Smooth muscle cell of the pulmonary artery (primary cell): ENCODE measurements at places on chromosomes 6 and 20. TPM values are rescaled to one million over a fixed set of nuclear protein-coding genes. Genes with fewer than 3 reads are reported as not detected.

Gene SIRPB1
- total RNA-seq, result 1.3 TPM in 1 of 2 replicates, not detected in the other

Gene BMP6
- 38.6 and 57.1 TPM in 2 replicates for total RNA-seq

Gene ZC3H12D
- 0.17 and 0.33 TPM in 2 replicates for total RNA-seq

Gene OR11A1
- not detected in 2 replicates for total RNA-seq

Gene MCHR2
- not detected in 2 replicates for total RNA-seq

Gene SIRPG
- not detected in 2 replicates for total RNA-seq

Gene CENPQ
- 1.8 and 5.5 TPM in 2 replicates for total RNA-seq

Gene TAGAP
- total RNA-seq, result not detected in 2 replicates

Gene HDGFL1
- not detected in 2 replicates for total RNA-seq

Gene MUCL3
- total RNA-seq, result not detected in 2 replicates

Gene ADTRP
- 2.0 and 9.0 TPM in 2 replicates for total RNA-seq

Gene ADGRB3
- 0.83 and 1.4 TPM in 2 replicates for total RNA-seq

Gene SMOC2
- total RNA-seq, result 0.13 TPM in 1 of 2 replicates, not detected in the other

Gene PTPRT
- total RNA-seq, result under 0.01 and 0.07 TPM in 2 replicates

Gene QRSL1
- 8.6 and 8.9 TPM in 2 replicates for total RNA-seq

Gene SEL1L2
- total RNA-seq, result not detected in 2 replicates

Gene MRPL18
- 61.0 and 65.5 TPM in 2 replicates for total RNA-seq

Gene COL11A2
- 0.13 and 0.83 TPM in 2 replicates for total RNA-seq

Gene BCAS4
- total RNA-seq, result 13.5 and 19.5 TPM in 2 replicates

Gene CDS2
- total RNA-seq, result 28.0 and 29.6 TPM in 2 replicates

Gene GSTA2
- not detected in 2 replicates for total RNA-seq

Gene CTCFL
- total RNA-seq, result not detected in 2 replicates

Gene FAM83C
- total RNA-seq, result not detected in 2 replicates

Gene MAN1A1
- 63.3 and 112 TPM in 2 replicates for total RNA-seq

Gene C6orf163
- total RNA-seq, result 1.2 and 1.7 TPM in 2 replicates

Gene CAGE1
- 0.07 TPM in 2 replicates for total RNA-seq

Gene GTF3C6
- 24.1 and 34.9 TPM in 2 replicates for total RNA-seq

Gene MYLIP
- total RNA-seq, result 29.9 and 33.2 TPM in 2 replicates

Gene METTL24
- total RNA-seq, result 0.26 and 0.52 TPM in 2 replicates

Gene KIAA1755
- total RNA-seq, result 4.7 and 5.9 TPM in 2 replicates

Gene ERVFRD-1
- not detected in 2 replicates for total RNA-seq

Gene PLG
- total RNA-seq, result not detected in 2 replicates

Gene SCUBE3
- total RNA-seq, result 11.8 and 153 TPM in 2 replicates

Gene GPX6
- not detected in 2 replicates for total RNA-seq

Gene GRM1
- total RNA-seq, result 0.07 TPM in 2 replicates

Gene TBC1D7
- total RNA-seq, result 14.9 and 17.6 TPM in 2 replicates

Gene ADGB
- total RNA-seq, result not detected in 2 replicates

Gene ECT2L
- 0.07 TPM in 1 of 2 replicates, not detected in the other for total RNA-seq

Gene ME1
- total RNA-seq, result 32.6 and 34.5 TPM in 2 replicates

Gene HTR1B
- total RNA-seq, result 0.17 and 0.72 TPM in 2 replicates

Gene PBOV1
- total RNA-seq, result not detected in 2 replicates

Gene SLC2A10
- 52.4 and 61.1 TPM in 2 replicates for total RNA-seq

Gene CEP250
- 38.4 and 61.1 TPM in 2 replicates for total RNA-seq

Gene CUL7
- 68.9 and 77.8 TPM in 2 replicates for total RNA-seq

Gene SCP2D1
- total RNA-seq, result not detected in 2 replicates

Gene KCNK16
- not detected in 2 replicates for total RNA-seq

Gene FAM217A
- total RNA-seq, result not detected in 2 replicates

Gene KIF25
- total RNA-seq, result 0.72 TPM in 1 of 2 replicates, not detected in the other

Gene SERINC3
- total RNA-seq, result 146 and 178 TPM in 2 replicates
